ENCODE measurements at places on chromosomes 3 and 15.

GRCh38 chr3:10977892-10978510 is 14.5 kb upstream of the SLC6A1 start:
- DNase-seq: peak; percentile 68

DNA sequence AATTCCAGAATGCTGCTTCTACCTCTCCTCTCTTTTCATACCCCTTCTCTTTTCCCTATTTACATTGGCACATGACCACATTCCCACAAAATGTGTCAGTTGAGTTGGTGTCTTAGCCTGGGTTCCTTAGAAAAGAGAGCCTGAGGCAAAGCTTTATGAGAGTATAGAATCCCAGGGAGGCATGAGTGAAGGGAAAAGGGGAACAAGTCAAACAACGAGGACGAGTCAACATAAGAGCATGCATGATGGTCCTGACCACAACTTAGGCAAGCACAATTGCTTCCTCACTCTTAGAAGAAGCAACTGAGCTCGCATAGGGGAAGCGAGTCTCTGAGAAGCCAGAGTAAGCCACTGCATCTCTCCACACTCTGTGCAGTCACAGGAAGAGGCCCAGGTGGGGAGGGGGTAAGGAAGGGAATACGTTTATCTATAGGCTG is 15.4 kb upstream of the ZNF774 start:
- peak; percentile 76 for DNase-seq

DNA sequence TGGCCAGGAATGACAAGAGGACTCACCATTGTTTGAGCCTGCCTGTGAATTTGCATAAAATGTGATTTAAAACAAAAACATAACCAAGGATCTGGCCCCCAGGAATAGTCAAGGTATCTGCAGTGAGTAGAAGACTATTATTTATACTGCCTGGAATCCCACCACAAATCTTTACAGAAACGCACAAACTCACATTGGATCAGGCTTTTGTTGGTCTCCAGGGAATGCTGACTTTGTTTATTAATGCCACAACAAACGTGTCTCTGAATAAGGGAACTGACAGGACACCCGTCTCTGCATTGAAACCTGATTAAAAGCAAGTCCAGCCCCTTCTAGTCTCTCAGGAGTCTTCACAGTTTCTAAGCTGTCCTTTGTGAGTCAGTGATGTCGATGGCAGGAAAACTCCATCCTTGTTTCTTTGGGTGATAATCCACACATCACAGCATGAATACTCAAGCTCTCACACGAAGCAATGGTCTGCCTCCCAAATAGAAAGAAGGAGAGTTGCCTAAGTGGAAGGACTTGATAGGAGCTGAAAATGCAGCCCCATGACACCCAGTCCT is 37.7 kb downstream of the CLDN18 start:
- no peak for DNase-seq

- DNase-seq: peak; percentile 81
Measured at GRCh38 chr3:64229903-64230302, 4.6 kb upstream of the PRICKLE2 start.

GRCh38 chr3:126371096-126371705 is 14.0 kb upstream of the KLF15 start:
- no peak for DNase-seq

DNA sequence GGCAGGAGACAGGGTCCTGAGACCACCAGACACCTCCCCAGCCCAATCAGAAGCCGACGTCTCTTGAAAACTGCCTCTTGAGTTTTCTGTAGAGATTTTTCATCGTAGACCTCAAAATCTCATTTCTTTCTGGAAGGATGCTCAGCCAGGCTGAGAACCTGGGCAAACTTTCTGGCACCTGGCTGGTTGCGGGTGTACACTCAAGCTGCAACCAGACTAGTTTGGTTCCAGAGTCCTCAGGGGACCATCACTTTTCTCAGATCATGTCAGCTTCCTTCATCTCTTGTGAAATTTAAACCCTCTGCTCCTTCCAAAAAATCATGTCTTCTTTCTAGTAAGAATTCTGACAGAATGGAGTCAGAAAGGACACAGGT is 45.1 kb downstream of the CMTM7 start:
- DNase-seq: no peak

DNA sequence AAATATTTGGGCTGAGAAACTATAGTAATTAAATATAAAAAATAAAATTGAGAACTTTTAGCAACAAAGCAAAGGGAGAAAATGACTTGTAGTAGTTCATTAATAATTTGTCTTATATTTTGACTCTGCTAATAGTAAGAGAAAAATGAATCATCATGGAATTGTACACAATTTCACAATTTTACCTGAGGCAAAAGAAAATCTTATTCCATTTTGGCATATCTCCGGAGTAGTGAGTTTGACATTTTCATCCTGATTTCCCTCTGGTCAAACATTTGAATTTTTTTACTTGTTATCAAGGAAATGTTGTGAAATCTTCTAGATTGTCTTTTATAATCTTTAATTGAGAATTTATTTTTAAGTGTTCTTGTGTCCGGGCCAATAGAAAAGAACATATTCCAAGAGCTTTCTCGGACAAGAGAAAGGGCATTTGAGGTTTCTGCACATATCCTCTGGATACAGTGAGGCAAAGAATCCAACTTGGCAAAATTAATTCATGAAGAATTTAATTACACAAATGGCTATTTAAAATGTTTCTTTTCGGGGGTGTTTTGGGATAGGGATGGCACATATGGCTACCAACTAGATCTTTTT is 89.3 kb upstream of the IGSF10 start:
- DNase-seq: no peak

GRCh38 chr3:69718866-69719586 is 20.2 kb upstream of the MITF start:
- DNase-seq: no peak

DNA sequence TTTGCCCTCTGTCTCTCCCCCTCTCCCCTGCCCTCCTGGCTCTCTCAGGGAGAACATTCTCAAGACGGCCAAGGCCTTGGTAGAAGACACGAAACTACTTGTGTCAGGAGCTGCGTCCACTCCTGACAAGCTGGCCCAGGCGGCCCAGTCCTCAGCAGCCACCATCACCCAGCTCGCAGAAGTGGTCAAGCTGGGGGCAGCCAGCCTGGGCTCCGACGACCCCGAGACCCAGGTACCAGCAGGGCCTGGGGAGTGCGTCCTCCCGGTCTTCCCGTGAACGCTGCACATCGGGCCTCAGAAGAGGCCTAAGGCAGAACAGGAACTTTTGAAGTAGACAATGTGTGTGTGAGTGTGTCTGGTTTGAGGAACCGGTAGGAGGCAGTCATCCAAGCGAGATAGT is 245.4 kb upstream of the TPM1 start:
- no peak for DNase-seq

GRCh38 chr15:56754772-56755370 is 21.6 kb upstream of the ZNF280D start:
- peak; percentile 25 for DNase-seq

- DNase-seq: no peak
Measured at GRCh38 chr3:194379651-194380050, 10.1 kb upstream of the LRRC15 start.

Measured in fibroblast of lung (primary cell).